SHP77 treated with DMSO at 0.1 percent for 48 hours (cell line): ENCODE measurements at places on chromosomes 3 and 15.

DNA sequence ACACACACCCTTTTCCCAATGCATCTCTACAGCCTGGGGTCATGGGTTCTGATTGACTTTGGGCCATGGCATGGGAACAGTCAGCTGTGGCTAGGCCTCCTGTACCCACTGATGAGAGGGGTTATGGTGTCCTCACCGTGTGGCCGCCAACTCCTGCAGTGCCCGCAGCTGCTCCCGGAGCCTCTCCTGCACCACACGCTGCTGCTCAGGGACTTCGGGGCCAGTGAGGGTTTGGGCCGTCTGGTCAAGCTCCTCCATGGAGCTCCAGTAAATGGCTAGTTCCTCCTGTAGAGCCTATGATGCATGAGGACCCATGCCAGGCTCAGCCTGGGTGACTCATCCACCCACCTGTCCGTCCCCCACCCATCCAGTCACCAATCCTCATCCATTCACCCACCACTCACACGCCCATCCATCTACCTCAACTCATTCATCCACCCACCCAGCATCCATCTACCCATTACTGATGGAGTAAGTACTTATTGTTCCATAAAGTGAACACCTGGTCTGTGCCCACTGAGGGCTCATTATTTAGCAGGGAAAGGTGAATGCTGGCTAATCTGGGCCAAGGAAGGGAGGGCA, 21.6 kb downstream of the SPTBN5 start:
- no peak for DNase-seq

- DNase-seq = no peak
These were observed 16.0 kb upstream of the LRRN1 start for GRCh38 chr3:3783210-3783609.

- DNase-seq = no peak
These were observed 4.7 kb upstream of the CLDN1 start for GRCh38 chr3:190326930-190327329.

- no peak for DNase-seq
These were observed 20.1 kb downstream of the GXYLT2 start for GRCh38 chr3:72907731-72908620.
